ENCODE measurements at places on chromosomes 6 and 20.

DNA sequence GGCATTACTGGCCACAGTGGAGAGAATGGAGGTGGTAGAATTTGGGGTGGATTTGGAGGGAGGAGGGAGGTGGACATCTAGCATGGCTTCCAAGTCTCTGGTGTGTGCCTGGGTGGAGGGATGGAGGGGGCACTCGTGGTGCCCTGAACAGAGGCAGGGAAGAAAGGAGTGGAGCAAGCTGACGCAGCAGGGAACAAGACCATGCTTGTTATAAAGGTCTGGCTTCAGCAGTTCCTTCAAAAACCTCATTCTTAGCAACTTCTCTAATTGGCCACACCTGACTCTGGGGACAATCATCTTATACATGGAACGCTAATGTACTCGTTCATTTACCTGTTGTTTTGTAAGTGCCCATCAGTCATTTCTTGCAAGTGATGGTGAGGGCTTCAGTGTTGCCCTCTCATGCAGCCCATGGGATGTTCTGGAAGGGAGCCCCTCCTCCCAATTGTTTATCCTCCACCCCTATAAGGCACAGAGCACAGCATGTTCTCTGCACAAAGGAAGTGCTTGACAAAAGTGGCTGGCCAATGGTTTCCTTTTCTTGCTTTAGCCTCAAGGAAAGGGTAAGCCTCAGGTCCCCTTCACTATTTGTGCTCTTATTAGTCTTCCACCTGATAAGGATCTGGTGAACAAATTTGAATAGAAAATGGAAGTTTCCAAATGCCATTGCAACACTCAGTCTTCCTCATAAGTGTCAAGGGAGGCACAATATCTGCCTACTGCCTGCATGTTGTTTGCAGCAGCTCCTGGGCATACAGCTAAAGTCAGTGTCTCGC, 39.3 kb downstream of the GFOD1 start:
- DNase-seq, result no peak

GRCh38 chr20:10185741-10186558, 32.7 kb upstream of the SNAP25 start:
- no peak for DNase-seq

DNA sequence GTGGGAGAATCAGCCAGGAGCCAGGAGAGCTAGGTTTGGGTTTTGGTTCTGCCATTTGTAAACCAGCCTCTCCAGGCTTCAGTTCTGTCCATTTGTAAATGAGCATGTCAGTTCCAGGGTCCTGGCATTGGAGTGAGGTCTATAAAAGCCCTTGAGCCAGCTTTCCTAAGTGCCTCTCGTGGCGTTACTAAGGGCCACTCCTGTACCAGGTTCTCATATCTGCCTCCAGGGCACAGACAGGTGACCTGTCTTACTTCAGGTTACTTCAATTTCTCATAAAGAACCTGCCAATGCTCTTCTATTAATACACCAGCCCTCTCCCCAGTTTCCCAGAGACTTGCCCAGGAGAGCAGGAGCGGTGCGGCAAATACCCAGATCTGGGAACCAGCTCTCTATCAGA, 101.9 kb downstream of the VEGFA start:
- DNase-seq, result no peak

- DNase-seq, result no peak
These were observed 82.1 kb downstream of the PREP start for GRCh38 chr6:105320765-105321164.

DNA sequence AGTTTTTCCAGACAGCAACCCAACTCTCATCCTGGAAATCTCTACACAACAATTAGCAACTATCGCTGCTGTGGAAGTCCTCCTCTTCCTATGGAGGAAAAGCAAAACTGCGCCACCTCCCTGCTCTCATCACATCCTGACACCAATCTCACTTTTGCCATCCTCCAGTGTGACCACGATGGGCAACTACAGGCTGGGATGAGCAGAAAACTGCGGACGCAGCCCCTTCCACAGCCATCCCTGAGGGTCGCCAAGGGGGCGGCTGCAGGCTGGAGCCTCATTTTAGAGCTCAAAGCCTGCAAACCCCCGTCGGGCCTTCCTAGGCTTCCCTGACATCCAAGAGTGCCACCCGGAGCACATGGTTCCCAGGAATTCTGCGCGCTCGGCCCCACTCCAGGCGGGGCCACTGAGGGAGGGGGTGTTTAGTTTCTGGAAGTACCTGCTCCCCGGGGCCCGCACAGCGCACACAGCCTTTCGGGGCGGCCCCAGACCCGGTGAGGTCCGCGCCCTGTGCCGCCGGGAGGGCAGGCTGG, 1.2 kb downstream of the TCFL5 start:
- peak; percentile 44 for DNase-seq

GRCh38 chr6:3231247-3232016, 4.0 kb upstream of the TUBB2B start:
- peak; percentile 74 for DNase-seq

GRCh38 chr20:48139262-48140041, 354.2 kb upstream of the SULF2 start:
- peak; percentile 81 for DNase-seq

DNA sequence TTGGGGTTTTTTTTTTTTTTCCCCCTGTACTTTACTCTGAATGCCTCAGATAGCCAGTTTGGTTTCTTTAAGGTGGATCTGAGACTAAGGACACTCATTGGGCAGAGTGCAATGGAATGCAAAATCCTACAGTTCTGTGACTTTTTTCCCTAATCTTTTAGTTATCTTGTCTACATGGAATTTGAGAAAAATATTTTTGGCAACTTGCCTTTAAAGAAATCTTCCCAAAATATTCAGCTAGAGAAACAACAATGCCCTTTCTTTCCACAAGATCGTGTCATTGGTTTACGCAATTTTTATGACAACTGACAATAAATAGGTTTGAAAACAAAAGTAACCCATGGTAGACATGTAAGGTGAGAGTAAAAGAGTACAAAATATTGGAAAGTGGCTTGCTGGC, 171.7 kb upstream of the LAMP5 start:
- DNase-seq, result peak; percentile 22

DNA sequence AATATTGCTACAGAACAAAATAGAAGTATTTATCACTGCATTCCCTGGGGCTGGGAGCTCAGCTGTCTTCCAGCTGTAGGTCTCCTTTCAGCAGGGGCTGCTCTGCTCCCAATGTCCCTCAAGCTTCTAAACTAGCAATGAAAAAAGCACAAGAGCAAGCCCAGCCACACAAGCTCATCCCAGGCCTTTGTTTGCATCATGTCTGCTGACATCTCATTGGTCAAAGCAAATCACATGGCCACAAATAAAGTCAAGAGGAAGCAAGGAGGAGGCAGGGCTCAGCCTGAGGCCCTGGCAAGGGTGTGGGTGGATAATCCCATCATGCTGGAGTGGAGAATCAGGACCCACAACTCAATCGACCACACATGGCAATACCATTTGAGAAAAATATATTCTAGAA, 2.2 kb upstream of the BFSP1 start:
- DNase-seq, result peak; percentile 77

DNA sequence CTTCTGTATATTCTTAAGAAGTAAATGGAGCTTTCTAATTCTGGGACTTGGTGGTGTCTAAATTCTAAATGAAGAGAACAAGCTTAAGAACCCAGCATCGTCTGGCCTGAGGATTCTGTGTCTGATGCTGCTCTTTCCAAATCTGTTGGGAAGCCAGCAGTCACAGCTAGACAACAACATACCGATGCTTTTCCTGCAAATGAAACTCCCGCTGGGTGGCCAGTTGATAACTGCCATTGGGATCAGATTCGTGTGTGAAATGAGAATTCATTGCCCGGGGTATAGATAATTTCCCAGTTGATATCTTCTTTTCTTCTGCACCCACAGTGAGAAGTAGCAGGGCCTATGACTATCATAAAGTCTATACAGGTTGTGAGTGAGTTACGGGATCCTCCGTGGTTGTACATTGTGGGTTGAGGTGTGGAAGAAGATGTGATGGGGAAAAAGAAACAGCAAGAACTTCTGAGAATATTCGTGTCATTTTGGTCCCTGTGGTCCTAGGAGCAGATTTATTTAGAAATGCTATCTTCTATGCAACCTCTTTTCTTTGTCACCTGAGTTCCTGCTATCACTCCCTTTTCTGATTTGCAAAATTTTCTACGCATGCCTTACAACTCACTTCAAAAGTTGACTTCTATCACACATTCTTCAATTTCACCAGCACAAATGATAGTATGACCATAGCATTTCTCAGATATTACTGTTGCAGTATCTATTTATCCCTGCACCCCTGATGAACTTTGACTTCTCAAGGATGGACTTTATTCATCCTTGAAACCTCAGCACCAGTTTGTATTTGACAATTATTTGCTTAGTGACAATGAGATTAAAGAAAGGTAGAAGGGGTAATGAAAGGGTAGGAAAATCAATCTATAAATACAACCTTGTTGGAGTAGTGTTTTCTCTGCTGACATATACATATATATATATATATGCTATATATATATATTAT, 10.4 kb downstream of the NOX3 start:
- DNase-seq, result no peak

GRCh38 chr6:33407132-33407718, 3.6 kb upstream of the PHF1 start:
- no peak for DNase-seq

GRCh38 chr20:61437280-61438206, 185.5 kb downstream of the CDH4 start:
- DNase-seq, result peak; percentile 94

DNA sequence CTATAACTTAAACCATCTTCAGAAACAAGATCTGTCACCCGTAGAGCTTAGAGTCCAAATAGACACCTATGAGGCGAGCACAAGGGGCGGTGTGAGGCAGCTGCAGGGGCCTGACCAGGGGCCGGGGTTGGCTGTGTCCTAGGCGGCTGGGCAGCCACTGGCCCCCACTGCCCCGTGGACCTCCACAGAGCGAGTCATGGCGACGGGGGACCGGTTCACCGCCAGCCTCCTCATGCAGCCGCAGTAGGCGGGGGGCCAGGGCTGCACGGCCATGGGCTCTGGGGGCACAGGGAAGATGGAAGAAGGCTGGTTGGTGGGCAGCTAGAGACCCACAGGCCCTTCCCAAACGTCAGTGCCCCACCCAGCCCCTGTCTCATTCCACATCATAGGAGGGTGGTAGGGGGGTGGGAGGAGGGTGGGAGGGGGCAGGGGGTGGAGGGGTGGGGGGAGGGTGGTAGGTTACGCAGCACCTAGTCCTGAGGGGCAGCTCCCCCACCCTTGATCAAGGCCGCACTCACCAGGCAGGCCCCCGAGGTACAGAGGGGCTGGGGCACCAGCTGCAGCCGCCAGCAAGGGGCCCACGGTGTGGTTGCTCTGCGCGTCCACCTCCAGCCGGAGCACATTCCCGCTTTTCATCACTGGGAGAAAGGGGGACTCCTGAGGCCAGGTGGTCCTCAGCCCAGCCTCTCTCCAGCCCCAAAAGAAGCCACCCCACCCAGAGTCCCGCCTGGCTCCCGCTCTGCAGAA, 6.6 kb downstream of the ADRM1 start:
- no peak for DNase-seq

DNA sequence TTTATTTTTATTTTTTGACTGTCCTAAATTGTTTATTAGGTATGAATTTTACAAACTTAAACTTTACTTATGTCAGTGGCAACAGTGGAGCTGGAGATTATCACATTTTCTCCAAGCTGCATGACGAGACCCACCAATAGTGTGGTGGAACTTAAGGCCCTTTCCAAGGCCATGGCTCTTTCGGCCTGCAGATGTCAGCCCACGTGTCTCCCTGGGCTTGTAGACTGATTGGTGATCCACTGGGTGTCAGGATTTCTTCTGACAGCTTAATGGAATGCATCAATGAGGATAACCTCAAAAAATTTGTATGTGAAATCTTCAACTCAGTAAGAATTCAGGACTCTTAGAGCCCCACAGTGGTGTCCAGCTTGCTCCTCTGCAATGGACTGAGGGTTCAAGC, 32.3 kb upstream of the OVOL2 start:
- DNase-seq, result no peak

- no peak for DNase-seq
These were observed 6.5 kb upstream of the GATA5 start for GRCh38 chr20:62482146-62482809.

DNA sequence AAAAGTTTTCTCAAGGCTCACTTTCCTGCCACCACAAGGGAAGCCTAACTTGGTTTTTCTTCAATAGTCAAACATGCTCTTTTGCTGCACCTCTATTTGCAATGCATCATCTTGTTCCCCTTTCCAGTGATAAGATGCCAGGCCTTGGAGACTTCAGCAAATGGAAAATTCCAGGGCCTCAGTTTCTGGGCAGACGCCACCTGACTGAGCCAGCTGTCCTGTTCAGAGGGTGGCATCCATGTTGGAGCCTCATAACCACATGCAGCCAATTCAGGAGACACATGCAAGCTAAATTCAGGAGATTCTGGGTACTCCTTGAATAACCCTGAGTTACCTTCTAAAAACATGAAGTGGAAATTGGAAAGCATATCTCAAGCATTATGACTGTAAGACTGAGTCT, 285.6 kb upstream of the RNF24 start:
- DNase-seq, result no peak

- DNase-seq, result peak; percentile 40
These were observed 161.6 kb upstream of the EXOC2 start for GRCh38 chr6:854406-855118.

GRCh38 chr6:166206510-166207283, 39.0 kb upstream of the TBXT start:
- DNase-seq, result no peak

GRCh38 chr6:108363889-108364313, 69.0 kb downstream of the AFG1L start:
- no peak for DNase-seq

DNA sequence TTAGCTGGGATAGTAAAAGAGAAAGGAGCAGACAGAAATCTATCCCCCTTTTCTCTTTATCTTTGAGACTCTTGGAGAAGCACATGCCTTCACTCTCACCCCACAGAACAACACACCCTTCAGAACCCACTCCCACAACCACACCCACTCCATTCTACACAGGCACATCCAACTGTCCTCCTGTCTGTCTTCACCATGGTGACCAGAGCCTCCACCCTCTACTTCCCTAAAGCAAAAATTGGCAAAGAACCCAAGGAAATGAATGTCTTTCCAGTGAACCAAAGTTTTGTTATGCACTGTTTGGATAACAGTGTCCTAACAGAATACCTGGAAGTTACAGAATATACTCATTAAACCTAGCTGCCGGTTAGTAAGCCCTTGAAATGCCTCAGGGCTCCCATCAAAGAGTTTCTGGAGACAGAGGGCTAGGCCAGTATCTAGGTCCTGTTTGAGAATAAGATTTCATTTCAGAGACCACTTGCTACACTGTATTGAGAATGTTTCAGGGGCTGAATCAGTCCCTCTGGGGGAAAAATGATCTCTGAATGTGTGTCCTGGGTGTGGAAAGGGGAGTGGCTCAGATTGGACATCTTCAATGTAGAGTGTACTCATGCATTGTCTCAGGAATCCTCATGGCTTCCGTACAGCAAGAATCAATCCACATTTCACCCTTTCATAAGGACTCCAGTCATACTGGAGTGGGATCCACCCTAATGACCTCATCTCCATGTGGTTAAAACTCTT, 101.1 kb downstream of the LY86 start:
- DNase-seq, result peak; percentile 87

All from fibroblast of skin of back (primary cell).